ENCODE measurements at places on chromosomes 2 and 18. TPM values are rescaled to one million over a fixed set of nuclear protein-coding genes. Genes with fewer than 3 reads are reported as not detected.

DNA sequence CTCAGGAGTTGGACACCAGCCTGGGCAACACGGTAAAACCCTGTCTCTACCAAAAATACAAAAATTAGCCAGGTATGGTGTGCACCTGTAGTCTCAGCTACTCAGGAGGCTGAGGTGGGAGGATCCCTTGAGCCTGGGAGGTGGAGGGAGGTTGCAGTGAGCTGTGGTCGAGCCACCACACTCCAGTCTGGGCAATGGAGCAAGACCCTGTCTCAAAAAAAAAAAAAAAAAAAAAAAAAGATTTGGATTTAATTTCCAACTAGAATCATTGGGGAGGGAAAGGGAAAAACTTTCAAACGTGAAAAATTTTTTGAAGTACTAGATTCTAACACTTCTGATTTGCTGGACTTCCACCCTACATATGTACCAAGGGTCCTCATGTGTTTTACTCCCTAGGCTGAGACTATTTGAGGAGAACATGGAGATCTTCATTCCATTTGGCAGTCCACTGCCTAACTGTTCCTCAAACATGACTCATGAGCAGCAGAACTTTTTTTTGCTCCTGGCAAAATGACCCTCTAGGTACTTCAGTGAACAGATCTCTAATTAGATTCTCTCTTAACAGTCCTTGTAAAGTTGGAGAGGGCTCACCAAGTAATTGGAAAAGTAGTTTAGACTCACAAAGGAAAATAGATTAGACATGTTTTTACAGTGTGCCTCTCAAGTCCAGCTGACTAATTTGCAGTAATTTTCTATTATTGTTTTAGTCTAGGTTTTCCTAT lies 267.6 kb downstream of the METTL4 start:
- DNase-seq: no peak

DNA sequence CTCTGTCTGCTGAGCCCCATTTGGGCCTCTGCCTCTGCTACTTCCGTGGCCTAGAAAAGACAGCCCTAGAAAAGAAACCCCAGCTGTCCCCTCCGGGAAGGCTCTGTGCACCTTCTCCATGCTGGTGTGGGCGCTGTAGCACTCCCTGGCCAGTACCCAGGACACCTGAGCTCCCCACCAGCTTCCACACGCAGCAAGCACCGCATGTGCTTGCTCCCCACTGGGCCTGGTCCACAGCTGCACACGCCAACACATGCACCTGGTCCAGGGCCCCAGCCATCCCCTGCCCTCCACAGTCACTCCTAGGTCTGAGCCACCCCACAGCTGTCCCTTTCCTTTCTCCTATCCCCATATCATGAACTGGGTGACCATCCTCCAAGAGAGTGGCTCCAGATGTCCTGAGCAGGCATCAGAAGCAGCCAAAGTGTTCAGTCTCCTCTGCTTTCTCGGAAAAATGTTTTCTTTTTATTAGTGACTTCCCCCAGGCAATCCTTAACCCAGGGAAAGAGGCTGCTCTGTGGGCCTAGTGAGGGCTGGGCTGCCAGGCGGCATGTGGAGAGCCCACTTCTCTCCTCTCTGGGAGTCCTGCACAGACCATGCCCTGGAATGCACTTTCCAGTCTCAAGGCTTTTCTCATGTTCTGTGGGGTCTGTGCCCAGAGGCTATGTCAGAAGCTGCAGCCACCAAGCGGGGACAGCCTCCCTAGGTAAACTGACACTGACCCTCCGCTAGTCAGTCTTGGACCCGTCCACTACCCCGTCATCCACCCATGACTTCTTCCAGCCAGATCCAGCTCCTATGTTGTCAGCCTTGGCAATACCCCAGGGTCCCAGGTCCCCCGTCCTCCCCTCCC lies 133.7 kb downstream of the KLHL29 start:
- no peak for DNase-seq

DNA sequence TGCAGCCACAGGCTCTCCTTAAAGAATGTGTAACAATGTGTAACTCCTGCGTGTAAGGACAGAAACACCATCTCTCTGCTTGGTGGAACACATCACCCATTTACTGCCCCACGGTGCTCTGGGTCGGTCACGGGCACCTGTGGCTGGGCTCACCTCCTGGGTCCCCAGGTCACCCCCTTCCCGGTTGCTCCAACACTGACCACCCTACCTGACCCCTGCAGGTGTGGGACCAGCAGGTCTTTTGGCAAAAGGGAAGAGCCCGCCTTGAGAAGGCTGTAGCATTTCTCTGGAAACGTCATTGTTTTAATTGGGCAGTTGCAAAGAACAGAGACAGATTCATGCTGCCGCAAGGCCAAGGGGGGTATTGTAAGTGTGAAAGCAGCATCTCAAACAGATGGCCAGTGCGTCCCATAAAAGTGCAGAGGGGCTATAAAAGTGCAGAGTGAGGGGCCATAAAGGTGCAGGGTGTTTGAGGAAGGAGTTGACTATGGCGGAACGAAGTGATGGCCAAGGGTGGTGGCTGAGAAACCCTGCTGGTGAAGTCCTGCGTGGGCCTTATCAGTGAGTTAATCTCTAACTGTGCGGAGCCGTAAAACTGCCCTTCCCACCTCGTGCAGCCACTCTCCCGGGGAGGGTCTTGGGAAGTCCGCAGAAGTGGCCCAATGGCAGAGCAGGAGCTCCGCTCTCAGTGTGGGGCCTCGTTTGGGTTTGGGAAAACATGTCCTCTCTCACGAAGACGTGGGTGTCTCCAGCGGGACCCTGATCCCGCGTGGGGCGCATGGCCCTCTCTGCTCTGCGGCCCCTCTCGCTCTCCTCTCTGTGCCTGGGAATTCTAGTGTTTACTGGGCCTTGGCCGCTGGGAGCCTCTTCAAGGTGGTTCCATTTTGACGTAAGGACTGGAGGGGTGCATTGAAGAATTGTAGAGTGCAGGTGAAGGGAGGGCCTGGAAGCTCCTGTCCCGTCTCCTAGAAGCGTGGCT lies 13.7 kb upstream of the NEU4 start:
- DNase-seq: no peak

GRCh38 chr2:144078802-144079724 lies 440.9 kb downstream of the ZEB2 start:
- no peak for DNase-seq

GRCh38 chr2:149023091-149023490 lies 15.4 kb upstream of the LYPD6B start:
- no peak for DNase-seq

GRCh38 chr2:132669908-132670495 lies at the start of gene LYPD1:
TSS of gene LYPD1 (minus strand) at chr2:132670205. CDS start at chr2:132669932, 273 bp downstream.
- no peak for DNase-seq

ATP6V1B1 gene
- total RNA-seq: 0.43 TPM
